Jurkat, Clone E6-1 (cell line): ENCODE measurements at places on chromosomes 2 and 18.

DNA sequence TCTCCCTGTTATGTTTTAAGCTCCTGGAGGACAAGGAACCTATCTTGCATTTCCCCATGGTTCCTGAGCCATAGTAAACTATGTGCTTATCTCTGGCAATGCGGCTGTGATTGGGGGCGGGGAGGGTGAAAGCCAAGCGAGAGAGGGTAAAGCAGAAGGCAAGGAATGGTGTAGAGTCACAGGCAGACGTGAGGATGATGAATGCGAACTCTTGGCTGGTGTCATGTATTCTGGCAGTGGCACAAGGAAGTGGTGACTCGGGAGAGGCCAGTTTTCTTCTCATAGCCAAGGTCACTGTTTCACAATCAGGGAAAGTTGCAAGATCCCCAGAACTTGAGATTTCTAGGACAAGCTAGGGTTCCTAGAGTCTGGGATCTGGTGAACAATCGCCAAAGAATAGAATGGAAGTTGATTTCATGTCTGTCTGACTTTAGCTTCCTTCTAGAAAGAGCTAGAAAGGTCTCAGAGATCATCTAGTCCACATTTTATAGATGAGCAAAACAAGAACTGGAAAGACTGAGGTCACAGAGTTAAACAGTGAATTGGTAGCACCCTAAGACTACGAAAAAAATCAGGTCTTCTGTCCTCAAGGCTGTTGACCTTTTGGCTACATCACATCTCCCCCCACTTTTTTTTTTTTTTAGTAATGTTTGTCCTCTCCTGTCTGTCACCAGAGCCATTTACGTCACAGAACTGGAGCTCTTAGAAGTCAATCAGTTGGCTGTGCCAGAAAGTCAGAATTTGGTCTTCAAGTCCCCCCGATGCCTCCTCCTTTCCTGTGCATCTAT lies 137.0 kb downstream of the BCL11A start:
- DNase-seq: no peak

GRCh38 chr2:239721531-239721930 lies 303.6 kb downstream of the NDUFA10 start:
- no peak for DNase-seq

GRCh38 chr2:106275971-106276370 lies 81.9 kb upstream of the UXS1 start:
- DNase-seq: no peak

GRCh38 chr2:149082735-149083134 lies 44.2 kb downstream of the LYPD6B start:
- no peak for DNase-seq

- no peak for DNase-seq
Measured at GRCh38 chr2:128796321-128796720, 477.7 kb upstream of the HS6ST1 start.

DNA sequence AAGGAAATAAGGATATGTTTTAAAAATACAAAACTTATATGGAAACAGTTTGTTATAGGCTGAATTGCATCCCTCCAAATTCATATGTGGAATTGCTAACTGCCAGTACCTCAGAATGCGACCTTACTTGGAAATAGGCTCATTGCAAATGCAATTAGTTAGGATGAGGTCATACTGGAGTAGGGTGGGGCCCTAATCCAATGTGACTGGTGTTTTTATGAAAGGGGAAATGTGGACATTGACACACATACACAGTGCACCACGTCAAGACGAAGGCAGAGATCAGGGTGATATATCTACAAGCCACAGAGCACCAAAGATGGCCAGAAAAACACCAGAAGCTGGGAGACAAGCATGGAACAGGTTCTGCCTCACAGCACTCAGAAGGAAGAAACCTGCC lies 494.2 kb downstream of the TSN start:
- no peak for DNase-seq

GRCh38 chr2:105144152-105144940 lies 97.2 kb upstream of the GPR45 start:
- no peak for DNase-seq

DNA sequence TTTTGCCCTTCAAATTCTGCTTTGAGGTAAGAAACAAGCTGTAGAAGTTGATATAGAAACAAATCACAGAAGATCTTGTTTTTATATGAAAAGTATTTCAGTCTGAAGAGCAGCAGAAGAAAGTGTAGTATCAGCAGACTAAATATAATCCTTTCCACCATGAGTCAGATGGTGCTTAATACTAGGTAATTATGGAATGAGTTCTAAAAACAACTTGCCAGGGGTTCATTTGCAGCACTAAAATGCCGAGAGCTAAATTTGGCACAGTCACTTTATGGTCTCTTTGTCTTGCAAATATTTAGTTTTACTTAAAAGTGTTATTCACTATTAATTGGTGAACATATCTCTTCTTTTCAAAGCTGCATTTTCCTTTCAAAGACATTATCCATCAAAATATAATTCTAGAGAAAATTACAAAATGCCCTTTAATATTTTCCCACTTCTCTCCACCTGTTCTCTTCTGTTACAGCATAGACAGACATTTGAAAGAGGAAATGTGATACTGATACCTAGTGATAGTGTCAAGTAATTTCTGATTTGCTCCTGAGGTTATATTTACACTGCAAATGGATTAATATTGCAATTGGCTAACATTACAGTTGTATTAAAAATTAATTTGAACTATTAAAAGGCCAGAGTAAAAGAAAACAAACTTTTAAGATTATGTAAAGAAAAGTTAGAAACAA lies 5.3 kb downstream of the MYL1 start:
- no peak for DNase-seq

GRCh38 chr2:216215658-216216390 lies 106.7 kb downstream of the XRCC5 start:
- DNase-seq: peak; percentile 40

GRCh38 chr2:59947917-59948541 lies 605.4 kb downstream of the BCL11A start:
- DNase-seq: peak; percentile 67
